ENCODE measurements at places on chromosomes 6 and 20.

- DNase-seq, result no peak
Measured at GRCh38 chr20:35776513-35777101, 4.8 kb downstream of the PHF20 start.

- no peak for DNase-seq
Measured at GRCh38 chr6:106612671-106613416, 16.5 kb downstream of the RTN4IP1 start.

GRCh38 chr20:32807706-32808105 lies 12.0 kb upstream of the MAPRE1 start:
- DNase-seq, result peak; percentile 29

GRCh38 chr20:60058879-60059278 lies 100.7 kb downstream of the CDH26 start:
- peak; percentile 65 for DNase-seq

GRCh38 chr6:11459079-11459610 lies 78.4 kb upstream of the TMEM170B start:
- DNase-seq, result no peak

DNA sequence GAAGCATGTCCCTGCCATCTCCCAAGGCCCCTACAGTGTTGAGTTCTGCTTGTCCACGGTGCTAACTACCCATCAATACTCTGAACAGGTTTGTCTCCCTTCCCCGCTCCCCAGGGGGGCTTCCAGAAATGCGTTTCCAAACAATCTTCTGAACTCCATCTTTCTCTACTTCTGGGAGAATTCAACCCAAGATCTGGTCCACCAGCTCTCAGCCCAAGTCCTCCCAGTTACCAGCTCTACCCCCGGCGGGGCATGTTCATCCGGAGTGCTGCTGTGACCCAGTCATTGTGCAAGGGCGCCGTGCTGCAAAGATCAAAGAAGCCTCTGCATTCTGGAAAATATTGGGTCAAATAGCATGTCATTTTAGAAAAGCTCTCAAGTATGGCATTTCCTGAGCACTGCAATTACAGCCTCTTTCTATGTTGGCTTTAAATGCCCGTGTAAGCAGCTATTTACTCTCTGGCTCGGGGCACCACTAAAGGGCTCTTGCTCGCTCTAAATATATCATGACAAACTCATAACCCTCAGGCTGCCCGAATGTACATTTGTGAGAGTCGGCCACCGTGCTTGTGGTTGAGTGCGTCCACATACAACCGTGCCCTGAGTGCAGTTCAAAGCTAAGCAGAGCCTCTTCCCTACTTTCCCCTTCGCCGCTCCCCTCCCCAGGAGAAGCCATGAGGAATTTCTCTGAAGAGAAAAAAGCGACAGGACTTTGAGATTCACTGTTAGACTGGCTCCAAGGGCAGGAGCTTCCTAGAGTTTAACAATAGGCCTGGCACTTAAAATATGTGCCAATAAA lies 71.6 kb downstream of the BANF2 start:
- peak; percentile 26 for DNase-seq

DNA sequence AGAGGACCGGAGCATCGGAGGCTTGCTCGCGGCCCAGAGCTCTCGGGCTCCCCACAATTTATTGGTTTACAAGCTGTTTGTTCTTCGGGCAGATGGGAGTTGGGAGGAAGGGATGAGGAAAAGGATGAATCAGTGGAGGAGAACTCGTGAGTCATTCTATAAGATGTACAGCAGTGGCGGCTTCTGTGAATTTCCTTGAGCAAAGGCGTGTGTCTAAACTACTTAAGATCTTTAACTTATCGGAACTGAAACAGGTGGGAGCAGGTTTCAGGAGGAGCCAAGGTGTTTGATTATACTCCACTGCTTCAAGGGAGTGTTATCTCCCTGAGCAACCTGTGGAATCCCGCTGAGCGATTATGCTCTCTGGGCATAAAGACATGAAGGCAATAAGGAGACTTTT lies 50.5 kb upstream of the IBTK start:
- DNase-seq, result no peak

DNA sequence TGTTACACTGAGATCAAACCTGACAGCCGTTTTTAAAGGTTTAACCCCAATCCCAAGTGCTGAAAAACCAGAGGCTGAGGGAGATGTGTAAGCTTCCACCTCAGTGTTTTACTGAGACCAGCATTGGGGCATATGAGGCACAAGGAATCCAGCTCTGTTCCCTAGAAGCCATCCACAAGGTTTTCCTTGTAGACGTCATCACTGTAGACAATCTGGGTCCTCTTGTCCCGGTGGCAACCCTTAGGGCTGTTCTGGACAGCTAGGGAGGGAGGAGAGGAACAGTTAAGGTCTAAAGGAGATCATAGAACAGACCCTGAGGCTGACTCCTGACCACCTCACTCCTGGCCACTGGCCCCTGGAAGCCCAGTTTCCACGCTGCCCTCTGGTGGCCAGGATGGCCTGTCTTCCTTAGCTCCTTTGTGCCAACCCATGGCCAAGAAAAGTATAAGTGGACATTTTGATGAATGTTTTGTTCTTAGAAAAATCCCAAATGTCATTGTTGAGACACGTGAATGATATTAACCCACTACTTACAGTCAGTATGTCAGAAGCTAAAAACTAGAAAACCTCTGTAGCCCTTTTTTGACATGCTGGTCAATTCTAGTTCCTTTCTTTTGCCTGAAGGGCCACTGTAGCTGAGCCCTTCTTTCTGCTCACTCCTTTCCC lies 6.4 kb downstream of the CFB start:
- DNase-seq, result peak; percentile 15

- DNase-seq, result no peak
Measured at GRCh38 chr20:2602746-2603145, 49.7 kb upstream of the NOP56 start.

DNA sequence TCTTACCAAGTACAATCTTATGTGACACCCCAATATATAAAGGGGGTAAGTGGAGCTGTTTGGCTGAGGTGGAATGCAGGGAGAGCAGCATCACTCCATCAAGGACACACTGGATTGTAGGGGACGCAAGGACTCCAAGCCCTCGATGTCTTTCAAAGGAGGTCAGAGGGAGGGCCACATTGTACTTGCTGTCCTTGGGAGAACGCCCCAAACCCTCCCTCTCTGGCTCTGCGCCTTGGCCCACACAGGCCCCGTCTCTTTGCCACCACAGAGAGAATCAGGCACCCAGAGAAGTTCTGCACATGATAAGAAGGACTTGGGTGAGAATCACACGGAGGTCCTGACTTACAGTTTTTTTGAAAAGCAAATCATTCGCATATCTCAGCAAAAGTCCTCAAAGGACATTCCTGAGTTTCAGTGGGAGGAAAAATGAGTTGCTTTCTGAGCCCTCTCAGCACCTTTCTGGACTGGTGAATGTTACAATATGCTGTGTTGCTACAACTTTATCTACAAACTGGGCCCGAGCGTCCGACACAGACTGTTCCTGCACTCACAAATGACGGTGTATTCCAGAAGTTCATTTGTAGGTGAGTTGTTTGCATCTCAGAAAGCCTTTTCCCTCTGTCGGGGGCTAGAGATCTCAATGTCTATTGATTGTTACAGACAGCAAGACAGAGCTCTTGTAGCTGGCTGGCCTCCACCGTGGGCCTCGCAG lies 92.5 kb upstream of the AKAP12 start:
- no peak for DNase-seq

GRCh38 chr6:106927531-106928398 lies 46.8 kb downstream of the CD24 start:
- DNase-seq, result no peak

GRCh38 chr20:64102647-64103354 lies 4.6 kb downstream of the NPBWR2 start:
- peak; percentile 82 for DNase-seq

GRCh38 chr20:49794336-49795134 lies 18.1 kb upstream of the SLC9A8 start:
- no peak for DNase-seq

DNA sequence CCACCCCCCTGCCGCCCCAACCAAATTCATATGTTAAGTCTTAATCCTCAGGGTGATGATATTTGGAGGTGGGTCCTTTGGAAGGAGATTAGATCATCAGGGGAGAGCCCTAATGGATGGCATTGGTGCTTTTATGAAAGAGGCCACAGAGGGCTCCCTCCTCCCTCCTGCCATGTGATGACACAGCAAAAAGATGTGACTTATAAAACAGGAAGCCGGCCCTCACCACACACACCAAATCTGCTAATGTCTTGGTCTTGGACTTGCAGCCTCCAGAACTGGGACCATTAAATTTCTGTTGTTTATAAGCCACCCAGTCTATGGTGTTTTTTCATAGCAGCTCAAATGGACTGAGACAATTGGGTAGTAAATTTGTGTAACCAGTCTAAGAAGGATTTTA lies 176.3 kb downstream of the ADGRG6 start:
- DNase-seq, result no peak

DNA sequence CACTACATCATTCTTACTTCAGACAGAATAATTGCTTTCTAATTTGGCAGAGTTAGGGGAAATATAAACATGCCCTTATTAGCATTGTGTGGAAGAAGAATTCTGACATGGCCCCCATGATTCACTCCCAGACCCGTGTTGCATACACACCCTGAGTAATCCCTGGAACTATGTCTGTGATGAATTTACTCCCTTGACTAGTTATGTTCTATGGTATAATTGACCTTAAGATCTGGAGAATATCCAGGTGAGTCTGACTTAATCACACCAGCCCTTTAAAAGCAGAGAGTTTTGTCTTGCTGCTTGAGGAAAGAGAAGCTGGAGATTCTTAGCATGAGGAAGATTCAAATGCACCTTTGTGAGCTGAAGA lies 262.9 kb downstream of the SOX4 start:
- DNase-seq, result no peak

GRCh38 chr6:152220786-152221185 lies 413.3 kb downstream of the ESR1 start:
- no peak for DNase-seq

DNA sequence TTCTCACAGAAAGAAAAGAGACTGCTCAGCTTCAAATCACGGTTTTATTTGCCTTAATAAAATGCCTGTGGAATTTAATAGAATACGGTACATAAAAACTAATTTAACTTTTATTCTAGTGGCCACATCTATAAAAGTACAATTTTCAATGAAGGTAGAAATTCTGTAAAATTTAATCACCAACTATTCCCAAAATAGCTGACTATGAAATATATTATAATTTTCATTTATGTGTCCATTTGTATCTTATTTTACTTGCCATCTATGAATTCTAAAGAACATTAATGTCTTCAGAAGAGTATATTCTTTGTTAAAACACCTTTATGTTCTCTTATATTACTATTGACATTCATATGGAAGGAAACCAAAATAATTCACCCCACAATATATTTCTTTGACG lies 192.6 kb downstream of the BTBD3 start:
- no peak for DNase-seq

DNA sequence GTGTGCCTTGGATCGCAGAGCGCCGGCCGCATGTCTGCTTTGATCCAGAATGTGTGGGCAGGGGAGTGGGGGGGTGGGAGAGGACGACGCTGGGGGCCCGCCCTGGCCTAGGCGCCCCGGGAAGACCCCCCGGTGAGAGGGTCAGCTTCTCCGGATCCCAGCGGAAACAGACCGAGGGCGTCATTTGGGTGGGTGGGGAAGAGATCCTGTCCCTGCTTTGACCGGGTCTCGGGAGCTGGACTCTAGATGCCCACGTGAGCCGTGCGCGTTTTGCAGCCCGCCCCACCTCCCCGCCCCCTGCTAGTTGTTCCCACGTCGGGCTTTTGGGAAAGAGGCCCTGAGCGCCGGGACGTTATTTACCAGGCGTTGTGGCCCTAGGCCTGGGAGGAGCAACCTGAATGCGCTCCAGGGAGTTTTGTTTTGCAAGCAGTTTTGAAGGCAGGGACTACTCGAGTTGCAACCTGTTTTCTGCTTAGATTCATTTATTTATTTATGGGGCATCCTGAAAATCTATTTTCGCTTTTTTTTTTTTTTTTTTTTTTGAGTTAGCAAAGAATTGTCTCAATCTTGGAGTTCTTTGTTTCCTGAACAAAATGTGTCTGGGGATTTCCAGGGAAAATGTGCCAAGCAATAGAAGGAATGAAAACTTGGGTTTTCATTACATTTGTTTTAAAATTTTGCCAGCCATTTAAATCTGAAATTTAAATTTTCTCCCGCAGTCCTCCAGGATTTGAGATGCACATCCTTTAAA lies 1.6 kb downstream of the DSP start:
- no peak for DNase-seq

DNA sequence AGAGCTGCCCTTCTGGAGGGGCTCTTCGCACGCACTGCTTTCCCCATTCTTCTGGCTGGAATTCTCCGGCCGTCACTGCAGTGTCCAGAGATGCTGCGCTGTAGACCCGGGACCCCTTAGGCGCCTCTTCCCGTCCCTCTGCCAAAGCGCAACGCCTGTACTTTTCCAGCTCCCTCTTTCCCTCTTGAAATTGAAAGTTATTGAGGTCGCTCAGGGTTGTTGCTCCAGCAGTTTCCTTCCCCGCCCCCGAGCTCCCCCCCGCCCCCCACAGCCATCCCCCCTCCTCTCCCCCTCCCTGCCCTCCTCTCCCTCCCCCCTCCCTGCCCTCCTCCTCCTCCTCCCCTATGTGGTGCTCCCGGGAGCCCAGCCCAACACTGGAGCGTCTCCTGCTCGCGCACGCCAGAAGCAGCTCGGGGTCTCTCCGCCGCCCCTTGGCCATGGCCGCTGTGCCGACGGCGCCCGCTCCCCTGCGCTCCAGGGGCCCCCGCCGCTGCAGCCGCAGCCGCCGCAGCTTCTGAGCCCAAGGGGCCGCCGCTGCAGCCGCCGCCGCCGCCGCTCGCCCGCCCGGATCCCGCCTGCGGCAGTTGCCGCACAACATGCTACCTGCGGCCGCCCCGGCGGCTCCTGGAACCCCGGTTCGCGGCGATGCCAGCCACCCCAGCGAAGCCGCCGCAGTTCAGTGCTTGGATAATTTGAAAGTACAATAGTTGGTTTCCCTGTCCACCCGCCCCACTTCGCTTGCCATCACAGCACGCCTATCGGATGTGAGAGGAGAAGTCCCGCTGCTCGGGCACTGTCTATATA lies at the start of gene RSPO3:
Gene RSPO3, plus strand, starts transcription at position 374 of the 804 bp plus-strand sequence. CDS start 522 bp downstream, outside the sequence.
- DNase-seq, result no peak

GRCh38 chr6:114648847-114649246 lies 306.0 kb upstream of the HS3ST5 start:
- DNase-seq, result no peak

DNA sequence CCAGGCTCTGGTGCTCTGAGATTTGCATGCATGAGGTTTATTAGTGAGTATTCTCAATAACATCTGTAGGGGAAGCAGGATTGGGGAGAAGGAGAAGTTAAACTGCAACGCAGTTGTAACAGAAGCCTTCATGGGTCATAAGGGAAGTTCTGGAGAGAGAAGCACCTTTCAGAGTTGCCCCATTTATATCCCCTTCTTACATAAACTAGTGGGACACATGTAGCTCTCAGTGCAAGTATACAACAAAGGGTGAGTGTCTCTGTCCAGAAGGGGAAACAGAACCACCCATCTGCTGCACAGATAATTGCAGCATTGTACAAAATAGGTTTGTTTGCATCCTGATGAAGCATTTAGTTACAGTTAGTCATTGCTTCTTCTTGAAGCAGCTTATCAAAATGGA lies 4.3 kb upstream of the ADGB start:
- DNase-seq, result no peak

GRCh38 chr6:54291738-54292137 lies 16.5 kb upstream of the TINAG start:
- no peak for DNase-seq

- DNase-seq, result no peak
Measured at GRCh38 chr6:134340179-134340975, 22.5 kb upstream of the SGK1 start.
